ENCODE measurements at places on chromosomes 1 and 21.

GRCh38 chr1:184650177-184650866 lies 104.3 kb downstream of the EDEM3 start:
- no peak for DNase-seq

DNA sequence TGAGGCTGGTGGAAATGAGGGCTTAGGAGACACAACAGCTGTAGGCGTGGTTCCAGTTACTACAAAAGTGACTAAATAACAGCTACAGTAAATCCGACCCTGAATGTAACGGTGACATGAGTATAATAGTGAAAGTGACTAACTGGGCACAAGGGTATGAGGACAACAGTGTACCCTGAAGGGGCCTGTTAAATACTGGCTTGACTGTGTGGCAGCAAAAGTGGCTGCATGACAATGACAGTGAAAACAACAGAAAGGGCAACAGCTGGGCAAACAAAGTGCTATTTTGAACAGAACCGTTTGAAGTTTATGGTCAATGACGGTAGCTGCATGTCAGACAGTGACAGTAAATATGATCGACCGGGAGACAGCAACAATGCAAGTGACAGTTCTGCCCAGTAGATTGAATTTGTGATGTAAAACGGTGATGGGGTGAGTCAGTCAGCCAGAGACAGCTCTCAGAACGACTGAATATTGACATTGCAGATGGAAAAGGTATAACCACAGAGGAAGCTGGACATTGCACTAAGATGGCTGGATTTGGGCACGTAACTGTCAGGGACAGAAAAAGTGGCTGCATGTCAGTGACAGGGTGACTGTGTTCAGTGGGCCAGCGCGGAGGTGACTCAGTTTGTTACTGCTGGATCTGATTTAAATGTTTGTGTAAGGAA lies 1.2 kb upstream of the ZBTB40 start:
- DNase-seq, result no peak

- DNase-seq, result no peak
These were observed 22.7 kb downstream of the SYNJ1 start for GRCh38 chr21:32705139-32705538.

GRCh38 chr1:45116820-45117219 lies 89.6 kb downstream of the ZSWIM5 start:
- DNase-seq, result no peak

- no peak for DNase-seq
These were observed 39.8 kb downstream of the PLPP3 start for GRCh38 chr1:56539520-56539931.

DNA sequence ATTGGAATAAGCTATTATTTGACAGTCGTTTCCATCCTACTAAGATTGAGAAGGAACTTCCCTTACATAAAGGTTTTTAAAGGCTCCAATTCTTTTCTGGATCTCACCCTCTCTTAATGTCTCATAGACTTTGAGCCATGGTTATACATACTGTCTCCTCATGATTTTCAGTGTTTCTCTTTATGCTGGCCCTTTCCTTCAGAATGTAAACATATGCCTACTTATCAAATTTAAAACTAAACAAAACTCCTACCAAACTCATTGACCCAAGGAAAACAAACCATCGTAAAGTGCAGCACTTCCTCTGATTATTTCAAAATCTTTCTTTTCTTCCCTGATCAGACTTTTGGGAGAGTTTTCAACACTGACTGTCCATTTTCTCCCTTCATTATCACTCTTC lies 163.4 kb upstream of the DPYD start:
- DNase-seq, result no peak

GRCh38 chr1:47617381-47618221 lies 179.8 kb downstream of the FOXD2 start:
- DNase-seq, result no peak

DNA sequence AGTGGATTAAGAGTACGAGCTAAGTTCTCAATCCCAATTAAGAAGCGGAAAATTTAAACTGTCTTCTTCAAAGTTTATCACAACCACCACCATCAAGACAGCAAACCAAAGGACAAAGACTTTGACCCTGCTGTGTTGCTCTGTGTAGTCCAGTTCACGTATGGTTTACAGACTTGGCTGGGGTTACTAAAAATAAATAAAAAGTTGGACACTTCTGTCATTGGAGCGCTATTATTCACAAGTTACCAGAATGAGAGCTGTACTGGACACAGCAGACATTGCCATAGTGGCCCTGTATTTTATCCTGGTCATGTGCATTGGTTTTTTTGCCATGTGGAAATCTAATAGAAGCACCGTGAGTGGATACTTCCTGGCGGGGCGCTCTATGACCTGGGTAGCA lies 21.6 kb downstream of the MRPS6 start:
- DNase-seq, result no peak
